ENCODE measurements at places on chromosomes 7 and 10.

- no peak for DNase-seq
These were observed 147.5 kb downstream of the RAB11FIP2 start for GRCh38 chr10:117899181-117899683.

DNA sequence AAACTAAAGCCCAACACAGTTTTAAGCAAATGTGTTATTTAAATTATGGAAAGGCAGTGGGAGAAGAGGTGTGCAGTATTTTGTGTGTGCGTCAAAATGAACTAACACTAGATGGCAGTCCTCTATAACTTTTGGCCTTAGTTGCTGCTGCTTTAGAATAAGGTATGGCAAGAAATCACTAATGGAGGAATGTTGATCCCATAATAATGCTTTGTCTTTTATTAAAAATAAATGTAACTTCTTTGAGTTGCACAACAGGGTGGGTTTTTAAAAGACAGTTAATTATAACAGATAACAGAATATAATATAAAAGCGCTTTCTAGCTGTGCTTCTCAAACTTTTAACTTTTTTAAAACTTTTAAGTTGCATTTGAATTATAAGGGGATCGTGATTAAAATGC, 56.4 kb downstream of the BBS9 start:
- DNase-seq = no peak

DNA sequence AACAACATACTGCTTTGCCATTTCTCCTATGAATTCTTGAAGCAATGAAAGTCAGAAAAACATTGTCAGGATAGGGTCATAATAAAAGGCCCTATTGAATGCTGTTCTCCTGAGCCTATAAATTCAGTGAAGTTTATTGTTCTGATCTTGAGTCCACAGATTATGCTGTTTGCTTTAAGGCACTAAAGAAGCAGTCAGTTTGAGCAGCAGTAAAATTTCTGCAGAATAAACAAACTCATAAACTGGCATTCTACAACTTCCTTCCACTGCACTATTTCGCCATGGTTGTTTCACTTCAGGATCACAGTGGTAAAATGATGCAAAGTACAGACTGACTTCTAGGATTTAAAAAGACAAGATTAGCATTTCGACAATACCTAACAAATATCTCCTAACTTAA, 503.2 kb downstream of the SH2D4B start:
- no peak for DNase-seq

- no peak for DNase-seq
These were observed 17.9 kb upstream of the ACBD5 start for GRCh38 chr10:27258492-27258837.

DNA sequence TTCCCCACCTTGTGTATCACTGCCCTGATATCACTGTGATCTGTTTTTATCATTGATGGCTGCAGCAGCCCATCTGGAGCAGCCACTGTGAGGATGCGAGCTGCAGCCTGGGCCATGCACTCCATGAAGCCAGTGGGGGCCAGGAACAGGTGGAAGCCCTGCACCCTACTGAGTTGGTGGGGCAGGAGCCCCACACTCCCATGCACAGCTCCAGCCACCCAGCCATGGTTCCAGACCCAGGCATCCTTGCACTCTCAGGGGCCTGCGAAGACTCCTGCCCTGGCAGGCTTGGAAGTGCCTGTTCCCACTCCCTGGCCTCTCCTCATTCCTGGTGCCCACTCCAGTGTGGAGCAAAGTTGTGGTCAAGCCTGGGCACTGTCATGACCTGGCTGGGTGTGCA, 424.0 kb upstream of the FZD8 start:
- no peak for DNase-seq
